ENCODE measurements at places on chromosomes 5 and 9.
A peak's percentile ranks its signal among the peaks of the same experiment; 100 is the strongest.

DNA sequence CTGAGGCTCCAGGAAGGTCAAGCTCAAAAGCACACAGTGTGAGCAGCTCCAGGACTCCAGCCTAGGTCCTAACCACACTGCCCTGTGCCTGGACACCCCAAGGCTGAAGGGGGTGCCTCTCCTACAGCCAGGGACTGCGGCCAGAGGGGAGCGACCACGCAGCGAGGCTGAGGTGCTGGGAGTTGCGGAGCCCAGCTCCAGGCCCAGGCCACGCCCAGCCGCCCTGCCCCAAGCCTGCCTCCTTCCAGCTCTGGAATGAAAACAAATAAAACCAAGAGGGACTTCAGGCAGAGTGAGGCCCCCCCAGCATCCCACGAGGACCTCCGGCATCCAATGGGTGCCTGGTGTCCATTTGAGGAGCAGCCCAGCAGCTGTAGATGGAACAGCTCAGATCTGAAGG lies 15.2 kb downstream of the VAV2 start:
- DNase-seq: no peak

DNA sequence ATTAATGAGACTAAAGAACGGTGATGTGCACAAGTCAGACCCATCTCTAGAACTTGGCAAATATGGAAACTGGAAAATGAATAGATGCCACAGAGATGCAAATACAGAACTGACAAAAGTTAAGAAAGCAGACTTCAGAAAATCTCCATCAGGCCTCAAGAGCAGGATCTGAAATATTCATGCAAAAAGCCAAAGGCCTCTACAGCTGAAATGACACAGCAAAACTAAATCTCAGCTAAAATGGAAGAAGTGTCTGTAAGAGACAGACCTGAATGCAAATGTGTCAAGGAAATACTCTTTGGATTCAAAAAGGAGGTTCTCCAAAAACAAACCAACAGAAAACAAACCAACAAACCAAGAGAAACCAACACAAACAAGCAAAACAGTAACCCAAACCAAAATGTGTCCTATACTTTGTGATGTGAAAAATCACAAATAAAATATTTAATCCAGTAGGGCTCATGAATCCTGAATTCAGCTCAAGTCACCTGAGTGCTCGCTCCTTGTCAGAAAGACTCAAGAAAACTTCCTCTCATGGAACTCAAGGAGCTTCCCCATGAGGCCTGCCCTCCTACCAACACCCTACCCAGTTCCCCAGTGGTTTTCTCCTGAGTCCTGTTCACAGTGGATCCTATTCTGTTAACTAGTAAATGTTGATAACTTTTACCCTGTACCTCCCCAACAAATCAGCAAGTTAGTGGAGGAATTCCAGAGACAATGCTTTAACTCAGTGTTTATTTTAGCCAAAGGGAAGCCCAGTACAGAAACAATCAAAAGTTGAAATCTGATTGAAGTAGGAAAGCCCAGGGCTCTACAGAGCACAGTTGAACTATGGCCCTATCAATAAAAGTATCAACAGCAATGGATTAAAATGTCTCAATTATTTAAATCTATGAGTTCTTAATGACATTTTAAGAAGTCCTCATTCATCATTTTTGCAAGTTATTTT lies 14.6 kb downstream of the MRPS27 start:
- DNase-seq: no peak

DNA sequence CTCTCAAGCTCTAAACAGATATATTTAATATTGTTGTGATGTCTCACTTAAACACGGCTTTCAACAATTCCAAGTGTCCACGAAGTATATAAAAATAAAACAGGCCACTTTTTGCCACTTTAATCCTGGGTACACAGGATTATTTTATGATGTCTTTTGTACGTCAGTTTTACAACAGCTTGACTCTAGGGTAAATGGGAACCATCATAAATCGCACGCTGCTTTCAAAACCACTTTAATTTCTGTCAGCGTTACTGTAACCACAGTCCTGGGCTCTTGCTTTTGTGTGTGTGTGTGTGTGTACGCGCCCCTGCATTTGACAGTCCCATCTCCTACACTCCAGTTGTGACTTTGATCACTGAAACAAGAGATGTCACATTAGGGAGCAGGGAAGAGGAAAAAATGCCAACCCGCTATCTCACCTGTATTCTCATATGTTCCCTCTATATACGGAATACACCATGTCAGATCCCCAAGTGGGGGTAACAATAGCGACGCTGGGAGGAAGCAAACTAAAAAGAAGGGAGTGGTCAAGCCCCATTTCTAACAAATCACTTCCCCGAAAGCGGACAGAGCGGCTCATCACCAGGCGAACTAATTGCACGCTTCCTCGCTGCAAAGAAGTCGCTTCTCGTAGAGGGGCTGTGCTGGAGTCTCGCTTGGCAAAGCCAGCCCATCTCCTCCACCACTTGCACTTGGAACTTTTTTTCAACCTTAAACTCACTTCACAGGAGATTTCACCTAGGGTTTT lies 1.2 kb downstream of the BNC2 start:
- DNase-seq: no peak

- DNase-seq: peak; percentile 50
Measured at GRCh38 chr9:19137282-19137681, 10.0 kb upstream of the PLIN2 start.

- no peak for DNase-seq
Measured at GRCh38 chr5:53194086-53194485, 84.5 kb upstream of the MOCS2 start.

DNA sequence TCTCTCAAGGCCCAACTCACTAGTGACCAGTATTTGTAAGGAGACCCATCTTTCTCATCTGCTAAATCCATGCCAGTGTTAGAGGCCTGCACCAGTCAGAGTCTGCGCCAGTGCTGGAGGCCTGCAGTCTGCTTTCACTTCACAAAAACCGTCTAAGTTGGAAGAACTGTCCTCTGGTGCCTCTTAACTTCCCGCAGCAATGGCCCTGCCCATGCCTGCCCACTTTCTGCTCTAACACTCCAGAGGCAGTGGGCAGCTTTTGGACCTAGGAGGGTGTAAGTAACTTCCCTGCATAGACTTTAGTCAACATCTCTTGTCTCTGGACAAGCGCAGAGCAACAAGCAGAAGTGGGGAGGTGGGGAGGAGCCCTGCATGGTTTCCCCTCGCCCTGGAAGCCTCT lies 152.9 kb downstream of the AUH start:
- DNase-seq: no peak

DNA sequence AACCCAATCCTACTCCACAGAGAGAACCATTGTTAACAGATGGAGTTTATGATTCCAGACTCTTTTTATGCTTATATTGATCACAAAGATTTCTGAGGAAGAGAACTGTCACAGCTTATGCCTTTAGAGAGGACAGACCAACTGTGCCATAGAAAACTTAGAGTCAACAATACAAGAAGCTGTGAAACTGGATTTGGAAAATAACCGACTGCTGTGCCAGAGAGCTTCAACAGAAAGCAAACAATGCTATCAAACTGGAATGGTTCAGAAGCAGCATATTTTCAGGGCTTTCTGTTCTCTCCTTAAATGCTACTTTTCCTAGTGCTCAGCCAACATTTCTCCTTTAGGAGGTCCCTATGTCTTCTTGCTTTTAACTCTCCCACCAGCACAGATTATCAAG lies 5.0 kb downstream of the DCTN4 start:
- no peak for DNase-seq

GRCh38 chr9:106038266-106039001 lies 344.1 kb downstream of the TMEM38B start:
- DNase-seq: no peak

GRCh38 chr5:94174748-94175411 lies 433.5 kb upstream of the POU5F2 start:
- DNase-seq: peak; percentile 39

- no peak for DNase-seq
Measured at GRCh38 chr5:9316041-9316440, 229.8 kb downstream of the SEMA5A start.

- DNase-seq: no peak
Measured at GRCh38 chr5:57455511-57456455, 26.8 kb downstream of the ACTBL2 start.

DNA sequence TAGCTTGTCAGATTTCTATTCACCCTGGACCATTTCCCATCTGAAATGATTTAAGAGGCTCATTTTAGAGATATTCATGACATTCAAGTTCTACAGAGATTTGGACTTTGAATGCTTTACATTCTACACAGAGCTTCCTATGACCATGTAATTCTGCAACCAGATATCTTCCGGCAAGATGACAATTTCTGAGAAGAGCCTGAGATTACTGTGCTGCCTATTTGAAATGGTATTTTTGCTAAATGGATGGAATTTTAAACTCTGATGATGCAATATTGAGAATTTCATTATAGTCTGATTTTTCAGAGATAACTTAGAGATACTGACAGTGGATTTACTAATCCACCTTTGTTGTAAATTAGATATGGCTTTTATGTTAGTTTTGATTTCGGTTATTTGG lies 16.0 kb upstream of the ACOT12 start:
- no peak for DNase-seq

GRCh38 chr9:14902561-14902960 lies 7.7 kb downstream of the FREM1 start:
- DNase-seq: no peak

DNA sequence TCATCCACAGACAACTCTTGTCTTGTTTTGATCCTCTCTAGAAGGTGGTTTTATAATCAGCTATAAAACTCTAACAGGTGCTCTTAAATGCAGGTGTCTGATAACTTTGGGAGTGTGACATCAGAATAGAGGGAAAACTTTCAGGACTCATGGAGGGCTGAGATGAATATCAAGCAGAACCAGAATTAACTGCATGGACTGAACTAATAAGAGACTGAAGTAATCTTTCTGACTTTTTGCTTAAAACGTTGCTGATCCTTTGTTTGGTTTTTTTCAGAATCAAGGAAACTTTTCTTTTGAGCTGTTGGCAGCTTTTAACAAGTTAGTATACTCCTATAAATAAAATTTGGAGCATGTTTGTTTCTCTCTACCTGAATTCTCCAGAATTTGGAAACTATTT lies 2.3 kb upstream of the OR2V2 start:
- DNase-seq: no peak

GRCh38 chr5:97452646-97453045 lies 269.6 kb upstream of the RIOK2 start:
- DNase-seq: peak; percentile 3

DNA sequence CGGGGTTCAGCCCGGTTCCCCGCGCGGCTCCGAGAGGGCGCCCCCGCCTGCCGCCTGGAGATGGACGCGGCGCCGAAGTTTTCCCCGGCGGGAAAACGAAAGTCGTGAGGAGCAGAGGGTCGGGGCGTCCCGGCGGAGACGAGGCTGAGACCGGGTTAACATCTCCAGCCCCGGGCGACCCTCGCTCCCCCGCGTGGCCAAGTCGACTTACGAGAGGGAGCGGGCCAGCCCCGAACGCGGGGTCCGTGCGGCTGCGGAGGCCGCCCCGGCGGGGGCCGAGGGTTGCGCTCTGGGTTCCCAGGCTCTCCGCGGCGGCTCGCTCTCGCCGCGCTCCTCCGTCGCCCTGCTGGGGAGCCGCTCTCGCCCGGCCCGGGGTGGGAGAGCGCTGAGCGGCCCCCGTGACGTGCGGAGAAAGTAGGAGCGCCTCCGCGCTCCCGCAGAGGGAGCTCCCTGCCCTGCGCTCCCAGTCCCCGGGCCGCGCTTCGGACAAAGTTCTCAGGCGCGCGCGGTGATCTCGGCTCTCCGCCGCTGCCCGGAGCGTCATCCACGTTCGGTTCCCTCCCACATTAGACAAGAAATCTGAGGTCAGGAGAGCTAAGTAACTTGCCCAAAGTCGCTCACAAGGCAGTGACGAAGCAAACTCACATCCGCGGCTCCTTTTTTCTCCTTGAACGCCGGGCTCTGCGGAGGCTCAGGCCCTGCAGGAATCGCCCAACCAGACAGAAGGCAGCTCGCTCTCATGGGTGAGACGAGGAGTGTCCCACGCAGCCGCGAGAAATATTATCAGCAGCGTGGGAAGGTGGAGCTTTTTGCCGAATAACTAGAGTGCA lies 1.2 kb upstream of the GCNT4 start:
- DNase-seq: peak; percentile 83

DNA sequence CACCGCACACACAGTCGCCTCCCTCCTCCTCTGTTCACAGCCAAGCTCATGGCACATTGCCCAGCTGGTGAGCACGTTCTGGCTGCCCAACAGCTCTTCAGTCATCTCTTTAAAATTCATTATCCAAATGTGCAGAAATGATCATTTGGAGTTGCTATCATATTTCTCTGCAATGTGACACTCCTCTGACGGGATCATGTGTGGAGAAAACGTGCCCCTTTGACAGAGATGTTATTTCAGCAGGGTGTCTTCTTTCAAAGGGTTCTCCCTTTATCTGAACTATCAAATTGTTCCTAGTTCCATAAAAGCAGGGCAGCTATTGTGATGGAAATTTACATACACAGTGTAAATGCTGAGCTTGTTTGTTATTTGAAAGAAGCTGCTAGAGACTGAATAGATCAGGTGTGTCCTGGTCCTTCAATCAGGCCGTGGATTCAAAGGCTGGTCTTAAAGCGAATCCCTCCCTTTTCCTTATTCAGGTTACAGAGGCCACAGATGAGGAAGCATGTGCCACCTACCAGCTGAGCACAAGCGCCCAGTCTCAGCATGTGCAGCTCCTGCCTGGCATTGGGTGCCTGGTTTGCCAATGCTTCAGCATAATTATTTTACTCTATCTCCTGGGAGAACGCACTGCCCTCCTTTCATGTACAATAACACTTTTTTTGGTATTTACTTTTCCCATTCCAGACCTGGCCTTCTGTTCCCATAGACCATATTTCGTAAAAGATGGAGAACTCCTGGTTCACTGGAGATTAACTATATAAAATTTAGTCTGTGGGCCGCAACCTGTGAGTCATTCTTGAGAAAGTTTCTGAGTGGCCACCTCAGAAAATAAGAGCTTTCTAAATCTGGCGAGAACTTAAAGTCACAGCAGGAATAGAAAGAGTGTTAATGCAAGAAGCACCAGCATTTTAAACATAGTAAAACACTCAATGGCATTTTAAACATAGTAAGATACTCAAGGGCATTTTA lies 433.7 kb downstream of the ENC1 start:
- DNase-seq: peak; percentile 13

DNA sequence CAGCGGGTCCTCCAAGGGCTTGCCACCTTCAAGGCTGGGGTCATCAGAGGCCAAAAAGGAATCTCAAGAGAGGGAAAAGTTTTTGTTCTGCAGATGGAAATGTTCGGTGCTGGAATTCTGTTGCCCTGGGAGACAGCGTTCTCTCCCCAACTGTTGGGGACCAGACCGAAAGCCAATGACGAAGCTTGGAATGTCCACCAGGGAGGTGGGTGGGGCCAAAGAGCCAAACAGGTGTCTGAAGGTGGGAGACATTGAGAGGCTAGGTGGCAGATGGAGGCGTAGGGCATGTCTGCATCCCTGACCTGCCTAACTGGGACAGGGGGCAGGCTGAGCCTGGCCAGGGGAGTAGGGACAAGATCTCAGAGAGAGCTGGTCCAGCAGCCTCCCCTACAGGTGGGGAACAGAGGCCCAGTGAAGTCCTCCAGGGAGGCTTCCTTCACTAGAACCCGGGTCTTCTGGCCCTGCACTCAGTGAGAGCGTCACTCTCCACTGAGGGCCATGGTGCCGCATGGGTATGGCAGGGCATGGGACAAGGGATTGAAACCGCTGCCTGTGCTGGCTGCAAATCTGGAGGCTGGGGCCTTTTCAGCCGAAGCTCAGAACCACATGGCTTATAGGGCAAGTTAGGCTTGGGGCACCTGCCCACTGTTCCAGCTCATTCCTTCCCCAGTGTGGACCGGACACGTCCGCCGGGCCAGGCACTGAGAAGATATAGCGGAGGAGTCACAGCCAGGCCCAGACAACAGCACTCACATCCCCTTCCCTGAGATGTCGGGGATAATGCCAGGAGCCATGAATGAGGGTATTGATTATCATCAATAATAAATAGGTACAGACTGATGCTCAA lies 5.0 kb upstream of the FAM78A start:
- DNase-seq: no peak

Measured in RKO (cell line).